ENCODE measurements at places on chromosomes 4 and X.

DNA sequence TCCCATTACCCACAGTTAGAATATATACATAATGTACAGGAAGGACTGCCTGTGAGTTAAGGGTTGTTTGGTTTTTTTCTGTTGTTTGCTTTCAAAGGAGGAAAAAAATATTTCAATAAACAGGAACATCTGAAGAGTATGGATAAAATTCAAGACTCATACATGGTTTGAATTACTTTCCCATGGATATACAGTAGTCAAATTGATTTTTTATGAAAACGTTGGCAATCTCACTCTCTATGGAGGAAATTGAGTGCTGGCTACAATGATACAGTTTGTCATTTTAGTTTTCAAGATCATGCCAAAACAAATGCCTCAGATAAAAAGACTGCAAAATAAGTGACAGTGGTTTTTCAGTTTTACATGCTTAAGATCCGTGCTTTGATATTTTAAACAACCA is 116.6 kb downstream of the SH3RF1 start:
- DNase-seq = no peak

DNA sequence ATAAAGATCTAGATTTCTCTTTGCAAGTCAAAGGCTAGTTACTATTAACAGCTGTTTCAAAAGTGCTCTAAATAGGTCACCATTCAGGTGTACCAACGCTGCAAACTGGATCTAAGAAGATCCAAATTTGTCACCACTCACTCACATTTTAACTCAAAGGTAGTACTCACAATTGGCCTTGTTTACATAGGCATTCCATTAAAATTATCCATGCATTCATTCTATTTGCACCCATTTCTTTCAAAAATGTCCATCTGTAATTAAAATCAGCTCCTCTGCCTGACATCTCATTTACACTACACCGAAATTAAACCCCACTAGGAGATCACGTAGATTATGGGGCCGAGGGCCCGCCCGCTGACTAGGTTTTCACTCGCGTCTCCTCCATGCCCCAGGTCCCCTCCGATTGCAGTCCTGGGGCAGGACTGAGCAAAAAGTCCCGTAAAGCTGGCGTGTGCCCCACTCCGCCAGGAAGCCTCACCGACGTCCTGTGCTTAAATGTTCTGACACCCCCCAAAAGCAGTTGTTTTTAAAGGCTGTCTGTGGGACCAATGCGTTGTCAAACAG is 1.3 kb upstream of the ING2 start:
- DNase-seq = no peak

- DNase-seq = no peak
Measured at GRCh38 chr4:40769266-40769665, 19.5 kb downstream of the NSUN7 start.

GRCh38 chr4:36757580-36758311 is 476.3 kb downstream of the DTHD1 start:
- DNase-seq = peak; percentile 75

DNA sequence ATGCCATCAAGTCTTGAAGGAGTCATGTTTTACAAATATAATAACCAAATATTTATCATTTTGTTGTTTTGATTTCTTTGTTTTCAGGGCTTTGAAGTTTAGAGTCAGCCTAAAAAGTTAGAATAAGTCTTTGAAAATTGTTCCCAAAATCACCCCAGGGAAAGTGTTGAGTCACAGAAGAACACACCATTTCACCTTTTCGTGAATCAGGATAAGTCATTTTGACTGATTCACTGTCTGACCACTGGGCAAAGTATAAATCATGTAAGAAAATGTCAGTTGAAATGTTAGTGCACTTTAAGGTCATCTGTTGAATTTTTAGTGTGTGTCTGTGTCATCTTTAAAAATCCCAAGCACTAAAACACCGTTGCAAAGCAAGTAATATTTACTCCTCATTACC is 1320.1 kb downstream of the RPA4 start:
- DNase-seq = peak; percentile 7

DNA sequence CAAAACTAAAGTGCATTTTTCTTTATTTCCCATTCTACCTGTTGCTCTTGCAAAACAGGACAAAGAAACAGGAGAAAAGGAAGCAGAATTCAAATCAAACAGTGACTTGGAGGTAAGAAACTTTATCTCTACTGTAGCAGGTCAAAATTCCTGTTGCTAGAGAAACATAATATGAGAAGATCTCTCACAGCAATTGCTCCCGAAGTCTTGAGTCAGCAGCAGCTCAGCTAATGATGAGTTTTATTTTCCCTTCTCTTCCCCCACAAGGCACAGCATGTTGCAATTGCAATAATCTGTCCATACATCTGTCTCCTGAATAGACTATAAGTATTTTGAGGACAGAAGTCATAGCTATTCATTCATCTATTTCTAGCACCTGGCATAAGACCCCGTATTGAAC is 112.7 kb downstream of the CLNK start:
- DNase-seq = no peak

DNA sequence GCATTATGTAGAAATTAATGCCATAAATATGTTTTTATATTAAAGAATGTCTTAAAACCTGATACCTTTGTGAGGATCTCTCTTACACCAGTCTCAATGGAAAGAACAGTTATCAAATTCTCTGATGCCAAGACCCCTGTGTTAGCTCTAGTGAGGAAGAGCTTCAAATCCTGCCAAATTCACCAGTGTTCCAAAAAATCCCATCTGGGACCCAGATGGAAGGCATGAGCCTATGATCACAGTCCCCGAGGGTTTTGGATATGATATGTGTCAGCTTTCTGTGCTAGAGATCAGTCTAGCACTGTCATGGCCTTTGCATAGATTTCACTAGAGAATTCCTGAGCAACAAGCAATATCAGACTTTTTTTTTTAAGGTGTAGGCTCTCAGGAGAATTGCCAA is 412.1 kb downstream of the UBE2NL start:
- DNase-seq = no peak

GRCh38 chr4:39770471-39770870 is 72.5 kb downstream of the UBE2K start:
- DNase-seq = no peak

GRCh38 chr4:176680668-176681180 is 112.0 kb downstream of the VEGFC start:
- DNase-seq = no peak

GRCh38 chr4:155705664-155706063 is 39.0 kb downstream of the GUCY1A1 start:
- no peak for DNase-seq

- no peak for DNase-seq
Measured at GRCh38 chrX:22746081-22746480, 253.7 kb upstream of the DDX53 start.

DNA sequence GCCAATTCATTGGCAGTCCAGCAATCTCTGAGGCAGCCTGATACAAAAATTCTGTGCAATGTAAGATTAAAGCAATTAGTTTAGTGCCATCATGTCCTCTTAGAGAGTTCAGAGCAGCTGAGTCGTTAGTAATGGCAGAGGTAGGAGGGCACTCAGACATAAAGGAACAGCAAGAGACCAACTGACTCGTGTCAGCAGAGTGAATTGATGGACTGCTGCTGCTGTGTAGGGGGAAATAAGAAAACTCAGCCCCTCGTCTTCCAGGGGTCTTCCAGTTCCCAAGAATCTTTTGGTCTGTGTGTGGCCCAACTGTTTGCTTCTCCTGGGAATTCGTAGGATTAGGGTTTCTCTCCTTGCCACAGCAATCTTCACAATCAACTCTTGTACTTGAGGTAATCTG is 100.9 kb downstream of the TTC29 start:
- no peak for DNase-seq

GRCh38 chrX:31333165-31333831 is 261.5 kb upstream of the FTHL17 start:
- DNase-seq = no peak

DNA sequence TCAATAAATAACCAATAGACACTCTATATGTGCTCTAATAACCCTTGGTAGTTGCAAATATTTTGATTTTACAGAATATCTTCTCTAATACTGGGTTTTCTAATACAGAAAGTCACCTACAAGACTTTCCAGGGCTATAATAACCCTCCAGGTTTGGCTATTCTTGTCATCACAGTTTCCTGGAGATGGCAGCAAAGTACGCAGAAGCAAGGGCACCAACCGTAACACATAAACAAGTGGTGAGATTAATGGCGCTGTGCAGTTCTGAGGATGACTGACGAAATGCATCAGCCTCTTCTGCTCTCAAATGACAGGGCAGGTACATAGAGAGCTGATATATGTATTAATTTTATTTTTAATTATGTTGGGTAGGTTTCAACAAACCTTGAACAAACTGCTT is 122.4 kb downstream of the C4orf33 start:
- DNase-seq = peak; percentile 45

- no peak for DNase-seq
Measured at GRCh38 chrX:41145920-41146608, 60.8 kb downstream of the USP9X start.

- no peak for DNase-seq
Measured at GRCh38 chrX:48924270-48924669, 5.4 kb upstream of the PIM2 start.

DNA sequence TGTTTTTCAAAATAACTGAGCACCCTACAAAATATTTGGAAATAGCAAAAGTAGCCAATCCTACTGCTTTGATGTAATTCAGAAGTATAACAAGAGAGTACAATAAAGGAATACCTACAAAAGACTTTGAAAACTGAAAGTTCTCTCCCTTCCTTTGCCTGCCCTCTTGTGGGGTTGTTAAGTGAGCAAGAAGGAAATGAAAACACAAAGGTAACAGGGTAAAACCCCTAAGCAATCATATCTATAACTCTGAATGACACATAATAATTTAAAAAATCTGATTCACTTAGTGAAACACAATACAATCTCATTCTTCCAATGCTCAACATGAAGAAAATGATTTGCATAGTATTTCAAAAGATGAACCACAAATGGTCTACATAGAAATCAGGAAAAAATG is 98.2 kb downstream of the FRYL start:
- DNase-seq = peak; percentile 12

- DNase-seq = no peak
Measured at GRCh38 chr4:95318483-95318882, 230.3 kb downstream of the UNC5C start.

DNA sequence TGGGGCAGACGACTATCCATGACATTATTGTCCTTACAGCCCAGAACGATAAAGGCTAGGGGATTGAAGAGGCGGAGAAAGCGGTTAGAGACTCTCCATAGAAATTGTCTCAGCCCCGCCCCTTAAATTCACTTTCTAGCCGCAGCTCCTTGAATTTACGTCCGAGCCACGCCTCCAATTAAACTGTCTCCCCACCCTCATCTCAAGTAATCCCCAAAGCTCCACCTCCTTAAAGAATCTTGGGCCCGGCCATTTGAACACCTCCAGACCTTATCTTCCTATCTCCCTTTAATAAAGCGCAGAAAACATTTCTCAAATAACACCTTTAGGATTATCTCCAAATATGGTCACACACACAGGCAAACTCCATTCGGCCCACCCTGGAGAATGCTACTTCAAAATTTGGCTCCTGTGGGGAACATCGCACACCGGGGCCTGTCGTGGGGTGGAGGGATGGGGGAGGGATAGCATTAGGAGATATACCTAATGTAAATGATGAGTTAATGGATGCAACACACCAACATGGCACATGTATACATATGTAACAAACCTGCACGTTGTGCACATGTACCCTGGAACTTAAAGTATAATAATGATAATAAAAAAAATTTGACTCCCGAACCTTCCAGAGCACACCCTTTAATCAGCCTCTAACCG is 7.2 kb upstream of the MAGIX start:
- peak; percentile 71 for DNase-seq

DNA sequence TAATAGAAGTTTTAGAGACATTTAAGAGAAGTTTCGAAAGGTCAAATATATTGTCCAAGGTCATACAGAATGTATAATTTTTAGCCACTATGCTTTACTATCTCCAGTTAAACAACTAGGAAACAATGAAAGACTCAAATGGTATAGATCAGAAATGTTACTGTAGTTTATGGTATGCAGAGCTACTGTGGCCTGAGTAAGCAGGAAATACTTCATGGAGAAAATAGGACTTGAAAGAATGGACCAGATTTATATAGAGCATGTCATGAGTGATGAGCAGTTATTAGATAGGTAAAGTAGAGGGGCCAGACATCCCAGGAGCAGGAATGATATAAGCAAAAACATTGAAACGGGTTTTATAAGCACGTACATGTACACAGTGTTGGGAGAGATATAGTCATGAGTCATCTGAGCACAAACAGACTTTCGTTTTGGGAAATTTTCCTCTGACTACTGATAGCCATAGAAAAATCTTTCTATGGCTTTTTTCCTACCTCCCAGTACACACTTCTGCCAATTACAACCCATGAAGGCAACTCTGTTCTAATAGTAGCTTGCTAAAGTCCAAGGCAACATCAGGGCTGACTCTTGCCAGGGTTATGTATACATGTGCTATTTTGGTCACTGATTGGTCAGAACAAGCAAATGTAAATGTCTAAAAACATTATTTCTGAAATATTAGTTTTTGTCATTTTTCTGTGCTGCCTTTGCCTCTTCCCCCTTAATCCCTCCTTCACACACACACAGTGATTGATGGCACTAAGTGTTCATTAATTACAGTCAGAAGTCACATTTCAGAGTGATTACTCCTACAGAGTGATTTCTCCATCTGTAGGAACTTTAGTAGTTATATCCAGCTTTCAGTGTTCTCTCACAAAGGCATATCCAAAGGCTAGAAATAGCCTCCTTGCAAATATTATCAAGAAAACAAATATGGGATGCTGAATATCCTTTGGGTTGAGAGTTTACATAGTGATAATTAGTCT is 198.7 kb downstream of the ENOX2 start:
- no peak for DNase-seq

GRCh38 chr4:53552711-53553110 is 38.6 kb downstream of the LNX1 start:
- DNase-seq = no peak

DNA sequence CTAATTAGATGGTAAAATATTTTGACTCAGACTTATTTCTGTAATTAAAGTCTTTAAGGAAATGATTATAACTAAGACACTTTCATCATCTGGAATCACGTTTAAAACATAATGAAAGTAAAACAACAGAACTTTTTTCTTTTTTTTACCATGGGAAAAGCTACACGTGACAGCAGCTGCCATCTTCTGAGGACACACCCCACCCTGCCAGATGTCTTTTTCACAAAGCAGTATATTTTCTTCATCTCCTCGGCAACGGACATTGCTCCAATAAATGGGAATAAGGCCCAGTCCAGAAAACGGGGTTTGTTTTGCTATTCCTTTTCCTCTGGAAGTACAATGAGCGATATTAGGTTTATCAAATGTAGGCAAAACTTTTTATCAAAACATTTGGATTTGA is 17.5 kb downstream of the PRSS12 start:
- no peak for DNase-seq

DNA sequence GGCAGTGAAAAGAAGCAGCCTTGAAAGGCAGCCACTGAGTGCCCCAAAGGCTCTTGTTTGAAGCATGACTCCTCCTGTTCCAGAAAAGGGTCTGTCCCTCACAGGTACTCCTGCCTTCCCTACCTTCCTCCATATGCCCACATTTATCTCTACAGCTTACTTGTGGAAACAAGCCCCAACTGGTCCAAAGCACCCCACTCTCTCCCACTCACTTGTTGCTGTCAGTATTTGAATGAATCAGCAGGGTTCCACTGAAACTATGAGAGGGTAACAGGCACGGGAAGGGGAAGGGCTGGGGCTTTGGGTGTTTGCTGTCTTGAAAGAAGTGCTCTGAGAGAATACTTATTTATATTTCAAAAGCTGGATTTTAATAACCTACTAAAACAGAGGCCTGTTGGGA is 34.9 kb downstream of the GPR143 start:
- no peak for DNase-seq

GRCh38 chr4:176256921-176257320 is 12.1 kb downstream of the ASB5 start:
- no peak for DNase-seq

GRCh38 chrX:45323387-45323786 is 122.7 kb upstream of the DIPK2B start:
- DNase-seq = no peak

GRCh38 chrX:110734894-110735541 is 60.6 kb downstream of the CHRDL1 start:
- DNase-seq = no peak

All from NCI-H460 (cell line).